Smooth muscle cell of the umbilical artery (primary cell): ENCODE measurements at places on chromosomes 1 and 21. TPM values are rescaled to one million over a fixed set of nuclear protein-coding genes. Genes with fewer than 3 reads are reported as not detected.

The PGLYRP4 gene
- total RNA-seq = not detected in 2 replicates

The ITPKB gene
- total RNA-seq = 2.7 and 3.2 TPM in 2 replicates

The GBP4 gene
- total RNA-seq = 0.32 and 3.9 TPM in 2 replicates

The SPRR1B gene
- total RNA-seq = not detected in 2 replicates

The SELL gene
- not detected in 2 replicates for total RNA-seq

The SLC6A9 gene
- total RNA-seq = 7.7 and 11.0 TPM in 2 replicates

The RNU1-3 gene
- under 0.01 TPM in 2 replicates for total RNA-seq

The NPR1 gene
- under 0.01 and 0.05 TPM in 2 replicates for total RNA-seq

The TTC39A gene
- 0.30 and 0.51 TPM in 2 replicates for total RNA-seq

The LAMB3 gene
- total RNA-seq = 16.3 and 26.1 TPM in 2 replicates

The CDKN2C gene
- total RNA-seq = 3.1 and 3.9 TPM in 2 replicates

The AIRE gene
- under 0.01 and 0.05 TPM in 2 replicates for total RNA-seq

The KIAA1614 gene
- 2.1 and 3.0 TPM in 2 replicates for total RNA-seq

The IFNLR1 gene
- total RNA-seq = not detected in 2 replicates

The THEMIS2 gene
- 3.8 and 3.9 TPM in 2 replicates for total RNA-seq

The KLHL20 gene
- total RNA-seq = 50.1 and 64.4 TPM in 2 replicates

The RBP7 gene
- total RNA-seq = not detected in 2 replicates

The CYP4A11 gene
- total RNA-seq = not detected in 2 replicates

The TAL1 gene
- total RNA-seq = under 0.01 TPM in 1 of 2 replicates, not detected in the other

The IL20 gene
- not detected in 2 replicates for total RNA-seq

The GBP6 gene
- not detected in 2 replicates for total RNA-seq

The CHD5 gene
- under 0.01 and 0.18 TPM in 2 replicates for total RNA-seq

The APOBEC4 gene
- not detected in 2 replicates for total RNA-seq

The PLEKHN1 gene
- total RNA-seq = under 0.01 and 1.8 TPM in 2 replicates

The ATAD3A gene
- total RNA-seq = 24.1 and 49.1 TPM in 2 replicates

The LCE2B gene
- total RNA-seq = not detected in 2 replicates

The DYNLT5 gene
- 0.14 and 0.30 TPM in 2 replicates for total RNA-seq

The EXO1 gene
- total RNA-seq = 2.4 and 7.9 TPM in 2 replicates

The PSRC1 gene
- 1.5 and 6.0 TPM in 2 replicates for total RNA-seq

The KIF26B gene
- 66.8 and 71.3 TPM in 2 replicates for total RNA-seq

The UBE2U gene
- total RNA-seq = not detected in 2 replicates

The FMN2 gene
- 2.4 and 5.9 TPM in 2 replicates for total RNA-seq

The GUCA2A gene
- not detected in 2 replicates for total RNA-seq

The TRAF5 gene
- 24.3 and 27.5 TPM in 2 replicates for total RNA-seq

The PROK1 gene
- not detected in 2 replicates for total RNA-seq

The RAB7B gene
- total RNA-seq = 1.3 and 1.5 TPM in 2 replicates

The C1orf115 gene
- total RNA-seq = 0.28 and 0.30 TPM in 2 replicates

The TFF2 gene
- not detected in 2 replicates for total RNA-seq

The ST6GALNAC3 gene
- 2.1 and 2.5 TPM in 2 replicates for total RNA-seq
